ENCODE measurements at places on chromosomes 1 and 21.

- peak; percentile 82 for DNase-seq
Observed at GRCh38 chr1:155562581-155563376, at the start of gene ASH1L. ASH1L (minus strand) TSS chr1:155562803; CDS start chr1:155521519, 41,284 bp downstream.

GRCh38 chr21:39315603-39316445 is 2.4 kb upstream of the BRWD1 start:
- DNase-seq = no peak

- DNase-seq = no peak
Observed at GRCh38 chr1:230939806-230940489, 38.7 kb downstream of the TTC13 start.

DNA sequence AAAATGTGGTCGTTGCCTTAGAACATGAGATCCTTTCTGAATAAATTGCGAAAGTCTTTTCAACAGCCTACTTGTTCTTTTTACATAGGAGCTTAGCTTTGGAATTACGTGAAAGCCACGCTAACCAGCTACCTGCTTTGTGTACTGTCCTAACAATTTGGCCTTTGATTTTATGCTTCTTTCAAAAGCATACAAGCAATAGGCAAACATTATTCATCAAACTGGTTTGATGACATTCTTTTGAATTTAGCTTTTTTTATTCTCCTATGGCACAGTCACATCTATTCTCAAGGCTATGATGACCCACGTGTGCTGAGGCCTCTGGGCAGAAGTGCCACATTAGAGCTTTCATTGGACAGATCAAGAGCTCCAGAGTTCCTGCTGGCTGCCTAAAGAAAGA is 178.0 kb upstream of the DPT start:
- no peak for DNase-seq

GRCh38 chr1:180928331-180929230 is 15.9 kb downstream of the KIAA1614 start:
- DNase-seq = no peak

DNA sequence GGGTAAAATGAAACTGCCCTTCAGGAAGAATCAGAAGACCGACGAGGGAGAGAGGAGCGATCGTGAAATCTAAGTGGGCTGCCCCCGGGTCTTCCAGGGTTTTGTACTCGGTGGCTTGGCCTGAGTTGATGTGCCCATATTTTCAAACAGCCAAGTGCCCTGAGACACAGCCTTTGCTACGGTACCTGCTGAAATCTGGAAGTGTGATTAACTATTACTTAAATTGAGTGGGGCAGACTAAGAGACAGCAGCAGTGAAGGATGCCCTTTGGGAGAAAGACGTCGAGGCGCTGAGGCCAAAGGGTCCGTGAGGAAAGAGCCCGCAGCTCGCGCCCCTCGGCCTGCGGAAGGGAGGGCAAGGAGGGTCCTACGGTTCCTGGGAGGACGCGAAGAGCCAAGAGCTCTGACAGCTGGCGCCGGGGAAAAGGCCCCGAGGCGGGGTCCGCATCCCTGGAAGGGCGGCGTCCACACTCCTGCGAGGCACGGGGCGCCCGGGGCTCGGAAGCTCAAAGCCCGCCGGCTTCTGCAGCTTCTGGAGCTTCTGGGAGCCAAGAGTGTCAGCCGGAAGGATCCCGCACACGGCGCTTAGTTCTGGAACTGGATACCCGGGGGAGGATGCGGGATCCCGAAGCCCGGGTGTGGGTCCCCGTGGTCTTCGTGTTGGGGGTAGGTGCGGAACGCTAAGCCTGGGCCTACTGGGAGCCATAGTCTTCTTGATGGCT is 15.4 kb upstream of the RNU1-4 start:
- no peak for DNase-seq

DNA sequence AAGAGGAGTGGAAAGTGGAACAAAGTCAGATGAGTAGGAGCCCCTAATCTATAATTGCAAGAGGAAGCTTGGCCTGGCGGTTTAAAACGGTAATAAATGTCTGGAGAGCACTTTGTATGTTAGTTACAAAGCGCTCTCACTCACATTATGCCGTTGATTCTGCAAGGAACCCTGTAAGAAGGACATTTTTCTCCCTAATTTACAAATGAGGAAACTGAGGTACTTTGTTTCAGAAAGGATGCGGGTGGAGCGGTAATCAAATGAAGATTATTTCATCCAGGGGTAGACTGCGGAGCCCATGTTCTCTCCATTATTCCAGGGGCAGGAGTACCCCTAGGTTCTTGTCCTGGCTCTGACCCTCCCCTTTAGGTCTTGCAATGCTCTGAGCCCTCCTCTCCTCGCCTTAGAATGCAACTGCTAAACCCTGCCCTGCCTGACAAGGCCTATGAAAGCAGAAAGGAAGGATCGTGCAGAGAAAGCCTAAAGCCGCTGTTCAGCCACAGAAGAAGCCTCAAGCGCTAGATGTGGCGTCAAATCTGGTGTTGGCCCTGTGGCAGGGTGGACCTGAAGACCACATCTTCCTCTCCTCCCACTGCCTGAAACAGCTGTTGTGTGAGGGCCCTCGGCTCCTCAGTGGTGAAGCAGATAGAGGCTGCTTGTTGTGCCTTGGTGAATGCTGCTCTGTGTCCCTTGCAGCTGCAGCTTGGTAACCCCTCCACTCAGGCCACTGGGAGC is 588 bp upstream of the PACC1 start:
- DNase-seq = peak; percentile 80

- DNase-seq = no peak
Observed at GRCh38 chr1:119266858-119267257, 101.7 kb upstream of the HAO2 start.

- DNase-seq = no peak
Observed at GRCh38 chr1:39499668-39500067, 8.2 kb downstream of the BMP8A start.

- DNase-seq = no peak
Observed at GRCh38 chr1:12152113-12152891, 14.5 kb upstream of the TNFRSF1B start.

DNA sequence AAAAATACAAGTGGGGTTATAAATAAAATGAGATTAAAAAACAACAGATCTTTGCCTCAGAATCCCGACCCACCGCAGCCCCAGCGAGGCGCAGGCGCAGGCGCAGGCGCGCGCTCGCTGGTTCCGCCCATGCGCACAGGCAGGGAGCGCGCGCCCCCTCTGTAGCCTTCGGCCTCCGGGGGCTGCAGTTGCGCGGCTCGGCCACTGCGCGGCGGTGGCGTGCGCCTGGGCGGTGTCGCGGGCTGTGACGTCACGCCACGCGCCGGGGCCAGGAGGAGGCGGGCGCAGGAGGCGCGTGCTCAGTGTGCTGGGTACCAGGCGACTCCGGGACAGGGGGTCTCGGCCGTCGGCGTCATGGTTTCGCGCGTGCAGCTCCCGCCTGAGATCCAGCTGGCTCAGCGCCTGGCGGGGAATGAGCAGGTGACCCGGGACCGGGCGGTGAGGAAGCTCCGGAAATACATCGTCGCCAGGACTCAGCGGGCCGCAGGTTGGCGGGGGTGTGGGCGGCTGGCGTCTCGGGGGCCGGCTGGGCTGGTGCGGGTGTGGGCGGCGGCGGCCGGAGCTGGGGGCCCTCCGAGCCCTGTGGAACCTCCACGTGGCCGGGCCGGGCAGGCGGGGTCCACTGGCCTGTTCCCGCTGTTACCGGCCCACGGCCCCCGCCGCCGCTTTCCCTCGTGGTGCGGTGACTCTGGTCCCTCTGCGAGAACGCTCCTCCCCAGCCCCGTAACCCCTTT is at the start of gene RRP1:
TSS of gene RRP1 (plus strand) at position 302 of the 734 bp plus-strand sequence. CDS start at position 355, 53 bp downstream.
- peak; percentile 61 for DNase-seq

DNA sequence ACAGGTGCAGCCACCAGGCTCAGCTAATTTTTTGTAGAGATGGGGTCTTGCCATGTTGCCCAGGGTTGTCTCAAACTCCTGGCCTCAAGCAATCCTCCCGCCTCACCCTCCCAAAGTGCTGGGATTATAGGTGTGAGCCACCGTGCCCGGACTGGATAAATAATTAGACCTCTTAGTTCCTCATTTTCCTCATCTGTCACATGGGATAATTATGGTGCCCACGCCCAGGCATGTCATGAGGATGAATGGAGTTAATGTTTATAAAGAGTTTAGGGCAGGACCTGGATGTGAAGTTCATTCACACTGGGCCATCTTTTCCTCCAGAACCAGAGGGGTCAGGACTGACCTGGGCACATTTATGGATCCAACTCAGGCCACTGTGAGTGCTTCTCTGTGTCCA is 23.7 kb downstream of the PADI3 start:
- DNase-seq = no peak

DNA sequence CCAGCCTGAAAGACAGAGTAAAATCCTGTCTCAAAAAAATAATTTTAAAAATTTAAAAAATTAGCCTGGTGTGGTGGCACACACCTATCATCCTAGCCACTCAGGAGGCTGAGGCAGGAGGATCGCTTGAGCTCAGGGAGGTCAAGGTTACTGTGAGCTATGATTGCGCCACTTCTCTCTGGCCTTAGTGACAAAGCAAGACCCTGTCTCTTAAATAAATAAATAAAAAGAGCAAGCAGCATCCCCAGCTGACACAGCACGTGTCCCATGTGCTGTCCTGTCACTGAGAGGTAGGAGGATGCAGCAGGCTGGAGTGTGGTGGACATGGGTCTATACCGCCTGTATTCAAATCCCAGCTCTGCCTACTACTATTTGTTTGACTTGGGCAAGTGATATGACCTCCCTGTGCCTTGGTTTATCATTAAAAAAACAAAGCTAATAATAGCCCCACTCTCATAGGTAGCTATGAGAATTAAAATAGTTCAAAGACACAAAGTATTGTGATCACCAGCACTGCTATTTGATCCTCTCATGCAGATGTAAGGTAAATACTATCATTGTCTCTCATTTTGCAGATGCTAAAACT is 22.2 kb upstream of the ECE1 start:
- DNase-seq = no peak

GRCh38 chr1:18001725-18002124 is 105.9 kb upstream of the IGSF21 start:
- DNase-seq = no peak

GRCh38 chr1:41844255-41844654 is 74.5 kb downstream of the HIVEP3 start:
- DNase-seq = no peak

DNA sequence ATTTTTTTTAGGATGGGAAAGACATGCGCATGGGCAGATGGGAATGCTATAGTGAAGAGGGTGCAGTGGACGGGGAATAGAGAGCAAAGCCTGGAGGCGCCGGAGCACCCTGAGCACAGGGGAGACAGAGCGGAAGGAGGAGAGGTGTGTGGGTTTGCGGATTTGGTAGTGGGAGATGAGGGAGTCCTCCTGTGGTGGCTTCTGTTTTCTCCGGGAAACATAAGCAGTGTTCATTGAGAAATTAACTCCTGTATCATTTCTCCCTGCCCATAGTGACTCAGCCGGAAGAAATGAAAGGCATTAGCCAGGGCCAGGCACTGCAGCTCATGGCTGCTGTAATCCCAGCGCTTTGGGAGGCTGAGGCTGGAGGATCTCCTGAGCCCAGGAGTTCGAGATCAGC is 4.7 kb upstream of the PTPRF start:
- no peak for DNase-seq

- no peak for DNase-seq
Observed at GRCh38 chr1:24540906-24541710, 14.8 kb upstream of the NCMAP start.

GRCh38 chr1:77504986-77505385 is 177.5 kb downstream of the ZZZ3 start:
- no peak for DNase-seq

DNA sequence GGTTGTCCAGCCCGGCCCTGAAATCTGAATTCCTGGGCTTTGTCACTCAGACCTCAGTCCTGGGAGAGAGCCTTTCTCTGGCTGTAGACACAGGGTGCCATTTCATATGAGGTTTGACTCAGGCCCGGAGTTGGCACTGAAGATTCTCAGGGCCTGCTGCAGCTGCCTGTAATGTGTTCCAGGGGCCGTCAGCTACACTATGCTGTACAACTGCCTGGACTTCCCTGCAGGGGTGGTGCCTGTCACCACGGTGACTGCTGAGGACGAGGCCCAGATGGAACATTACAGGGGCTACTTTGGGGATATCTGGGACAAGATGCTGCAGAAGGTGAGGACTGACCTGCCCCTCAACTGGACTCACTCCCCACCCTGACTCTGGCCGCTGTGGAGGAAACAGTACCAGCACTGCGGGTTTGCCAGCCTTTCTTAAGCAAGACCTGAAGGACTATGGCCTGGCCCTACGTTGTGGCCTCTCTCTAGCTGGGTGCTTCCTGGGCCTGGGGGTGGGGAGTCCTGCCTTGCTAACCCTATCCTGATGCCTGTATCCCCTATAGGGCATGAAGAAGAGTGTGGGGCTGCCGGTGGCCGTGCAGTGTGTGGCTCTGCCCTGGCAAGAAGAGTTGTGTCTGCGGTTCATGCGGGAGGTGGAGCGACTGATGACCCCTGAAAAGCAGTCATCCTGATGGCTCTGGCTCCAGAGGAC is 18.9 kb downstream of the FAAH start:
- DNase-seq = no peak

GRCh38 chr1:3690282-3691065 is 38.2 kb downstream of the TP73 start:
- DNase-seq = no peak

DNA sequence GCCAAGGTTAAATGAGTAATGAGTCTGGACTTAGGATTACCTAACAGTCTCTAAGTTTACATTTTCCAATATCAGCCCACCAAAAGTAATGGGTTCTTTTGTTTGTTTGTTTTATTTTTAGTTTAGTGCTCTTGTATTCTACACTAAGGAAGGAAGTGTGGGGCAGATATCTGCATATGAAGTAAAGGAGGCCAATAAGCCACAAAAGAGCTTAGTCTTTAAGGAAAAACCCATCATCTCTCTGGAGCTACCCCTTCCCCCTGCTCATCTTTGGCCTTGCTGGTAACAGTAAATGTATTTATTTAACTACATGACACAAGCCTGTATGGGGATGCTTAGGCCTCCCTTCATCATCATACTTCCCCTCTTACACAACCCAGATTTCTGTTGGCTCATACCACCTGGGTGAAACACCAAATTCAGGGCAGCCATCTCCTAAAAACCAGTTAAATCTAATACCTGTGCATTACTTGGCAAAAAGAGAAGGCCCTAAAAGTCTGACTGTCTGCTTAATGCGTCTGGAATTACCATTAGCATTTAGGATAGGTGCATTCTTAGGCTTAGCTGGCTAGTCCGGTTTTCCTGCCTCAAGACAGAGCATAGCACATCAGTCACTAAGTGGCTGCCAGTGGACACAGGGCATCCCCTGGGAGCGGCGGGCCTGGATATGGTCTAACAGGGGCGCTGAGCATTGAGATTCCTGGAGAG is 96.8 kb upstream of the ADGRL2 start:
- no peak for DNase-seq

GRCh38 chr1:211493876-211494653 is 2.1 kb upstream of the RD3 start:
- DNase-seq = no peak

GRCh38 chr1:23020706-23021405 is 1.6 kb downstream of the KDM1A start:
- DNase-seq = no peak

- no peak for DNase-seq
Observed at GRCh38 chr1:179190861-179191260, 38.6 kb downstream of the ABL2 start.

DNA sequence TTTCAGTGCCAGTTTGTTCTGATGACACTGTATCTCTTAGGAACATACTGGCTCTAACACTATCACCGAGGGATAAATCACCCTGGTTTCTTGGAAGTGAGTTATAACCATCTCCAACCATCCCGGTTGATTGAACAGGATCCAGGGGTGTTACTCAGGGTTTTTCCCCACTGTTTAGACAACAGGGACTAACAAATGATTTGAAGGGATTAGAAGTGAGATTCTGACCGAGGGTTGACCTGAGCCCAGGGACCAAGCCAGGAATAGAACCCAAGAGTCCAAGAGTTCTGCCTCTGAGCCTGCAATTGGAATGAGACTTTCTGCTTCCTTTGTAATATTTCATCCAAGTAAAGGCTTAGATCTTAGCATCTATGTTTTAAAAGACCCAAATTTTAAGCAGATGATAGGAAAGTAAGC is 154.0 kb downstream of the DHRS3 start:
- DNase-seq = no peak
